ENCODE measurements at places on chromosomes 7 and 10.

- DNase-seq, result peak; percentile 96
Observed at GRCh38 chr10:96614515-96614914, 27.7 kb upstream of the TM9SF3 start.

- peak; percentile 70 for DNase-seq
Observed at GRCh38 chr10:59435707-59436106, 73.4 kb upstream of the FAM13C start.

DNA sequence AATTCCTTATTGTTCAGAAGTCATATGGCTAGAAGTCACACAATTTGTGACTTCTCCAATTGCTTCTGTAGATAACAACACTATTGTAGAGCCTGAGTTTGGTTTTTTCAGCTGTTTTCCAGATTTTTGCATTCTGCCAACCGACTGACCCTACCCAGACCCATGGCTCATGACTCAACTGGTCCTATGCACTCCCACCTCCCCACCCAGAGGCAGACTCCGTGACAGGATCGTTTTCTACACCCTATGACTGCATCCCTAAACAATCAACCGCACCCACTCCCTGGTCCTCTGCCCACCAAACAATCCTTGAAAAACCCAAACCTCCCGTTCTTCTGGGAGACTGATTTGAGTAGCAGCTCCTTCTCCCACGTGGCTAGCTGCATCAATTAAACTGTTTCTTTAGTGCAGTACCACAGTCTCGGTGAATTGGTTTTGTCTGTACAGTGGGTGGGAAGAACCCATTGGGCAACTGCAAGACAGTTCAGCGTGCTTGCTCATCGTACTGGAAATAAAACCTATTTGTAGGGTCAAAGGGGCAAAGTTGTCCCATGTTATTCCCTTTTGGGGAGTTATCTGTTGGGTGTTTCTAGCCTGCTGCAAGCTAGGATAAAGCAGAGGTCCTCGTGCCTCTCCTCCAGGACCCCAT lies 150.3 kb upstream of the FAM20C start:
- DNase-seq, result no peak

DNA sequence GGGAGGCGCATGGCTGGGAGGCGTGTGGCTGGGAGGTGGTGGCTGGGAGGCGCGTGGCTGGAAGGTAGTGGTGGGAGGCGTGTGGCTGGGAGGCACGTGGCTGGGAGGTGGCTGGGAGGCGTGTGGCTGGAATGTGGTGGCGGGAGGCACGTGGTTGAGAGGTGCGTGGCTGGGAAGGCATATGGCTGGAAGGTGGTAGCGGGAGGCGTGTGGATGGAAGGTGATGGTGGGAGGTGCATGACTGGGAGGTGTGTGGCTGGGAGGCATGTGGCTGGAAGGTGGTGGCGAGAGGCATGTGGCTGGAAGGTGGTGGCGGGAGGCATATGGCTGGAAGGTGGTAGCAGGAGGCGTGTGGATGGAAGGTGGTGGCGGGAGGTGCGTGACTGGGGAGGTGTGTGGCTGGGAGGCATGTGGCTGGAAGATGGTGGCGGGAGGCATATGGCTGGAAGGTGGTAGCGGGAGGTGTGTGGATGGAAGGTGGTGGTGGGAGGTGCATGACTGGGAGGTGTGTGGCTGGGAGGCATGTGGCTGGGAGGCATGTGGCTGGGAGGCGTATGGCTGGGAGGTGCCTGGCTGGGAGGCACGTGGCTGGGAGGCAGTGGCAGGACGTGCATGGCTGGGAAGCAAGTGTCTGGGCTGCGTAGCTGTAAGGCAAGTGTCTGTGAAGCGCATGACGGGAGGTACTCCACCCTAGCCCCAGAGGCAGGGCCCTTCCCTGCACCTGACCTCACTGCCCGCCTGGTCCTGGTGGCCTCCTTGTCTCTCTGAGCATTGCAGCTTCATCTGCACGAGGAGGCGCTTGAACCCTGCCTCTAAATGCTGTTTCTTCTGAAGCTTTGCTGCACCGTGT lies 35.1 kb downstream of the FOXK1 start:
- DNase-seq, result no peak

GRCh38 chr7:50304129-50304910 lies at the start of gene IKZF1:
Gene IKZF1, plus strand, starts transcription at chr7:50304716. Its CDS starts 14,346 bp downstream, at chr7:50319062.
- no peak for DNase-seq

GRCh38 chr7:156892081-156892800 lies 742 bp downstream of the LMBR1 start:
- DNase-seq, result peak; percentile 20

GRCh38 chr10:97701438-97702069 lies 12.0 kb upstream of the MARVELD1 start:
- peak; percentile 71 for DNase-seq

GRCh38 chr10:106570268-106570667 lies 594.2 kb downstream of the SORCS1 start:
- no peak for DNase-seq

DNA sequence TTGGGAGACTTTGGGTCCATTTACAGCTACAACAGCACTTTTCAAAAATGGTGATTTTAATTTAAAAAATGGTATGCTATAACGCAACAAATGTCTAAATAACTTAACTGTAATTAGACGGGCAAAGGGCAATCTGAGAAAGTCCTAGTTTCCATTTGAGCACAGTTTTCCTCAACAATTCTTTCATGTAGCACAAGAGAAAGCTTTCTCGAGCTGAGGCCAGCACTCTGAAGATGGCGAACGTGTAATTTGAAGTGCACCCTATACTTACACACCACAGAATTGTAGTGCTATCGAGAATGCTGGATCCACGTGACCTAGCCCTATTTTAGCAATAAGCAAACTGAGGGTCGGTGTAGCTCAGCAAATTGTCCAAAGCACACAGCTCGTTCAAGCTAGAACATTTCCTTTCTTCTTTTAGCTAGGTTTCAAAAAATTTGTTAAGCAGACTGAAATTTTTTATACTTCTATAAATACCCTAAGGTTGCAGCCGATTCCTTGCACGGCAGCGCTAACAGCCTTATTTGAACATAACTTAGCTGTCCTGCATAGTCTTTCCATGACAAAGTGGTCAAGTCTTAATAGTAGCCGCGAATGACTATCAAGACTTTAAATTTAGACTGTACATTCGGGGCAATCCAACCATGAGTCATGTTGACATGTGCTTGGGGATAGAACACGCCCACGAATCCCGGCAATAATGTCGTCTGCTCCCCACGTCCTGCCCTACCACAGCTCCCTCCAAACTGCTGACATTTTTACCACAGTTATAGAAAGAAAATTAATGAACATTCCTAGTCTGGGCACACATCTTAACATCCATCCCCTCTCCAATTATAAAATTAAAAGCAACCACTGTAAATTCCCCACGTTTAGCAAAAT lies 10.0 kb downstream of the KLF6 start:
- DNase-seq, result peak; percentile 93

DNA sequence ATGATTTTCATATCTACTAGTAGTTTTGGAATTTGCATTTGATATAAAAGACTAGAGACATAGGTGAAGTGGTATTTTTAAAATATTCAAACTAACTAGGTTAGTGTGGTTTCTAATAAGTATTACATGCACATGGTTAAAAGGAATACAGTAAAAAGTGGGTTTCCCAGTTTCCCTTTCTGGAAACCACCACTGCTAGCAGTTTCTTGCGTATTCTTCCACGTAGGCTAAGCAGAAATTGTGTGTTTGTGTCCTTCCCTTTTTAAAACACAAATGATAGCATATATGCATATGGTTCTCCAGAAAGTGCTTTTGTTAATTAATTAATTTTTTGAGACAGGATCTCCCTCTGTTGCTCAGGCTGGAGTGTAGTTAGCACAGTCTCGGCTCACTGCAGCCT lies 15.4 kb downstream of the NRF1 start:
- DNase-seq, result no peak

DNA sequence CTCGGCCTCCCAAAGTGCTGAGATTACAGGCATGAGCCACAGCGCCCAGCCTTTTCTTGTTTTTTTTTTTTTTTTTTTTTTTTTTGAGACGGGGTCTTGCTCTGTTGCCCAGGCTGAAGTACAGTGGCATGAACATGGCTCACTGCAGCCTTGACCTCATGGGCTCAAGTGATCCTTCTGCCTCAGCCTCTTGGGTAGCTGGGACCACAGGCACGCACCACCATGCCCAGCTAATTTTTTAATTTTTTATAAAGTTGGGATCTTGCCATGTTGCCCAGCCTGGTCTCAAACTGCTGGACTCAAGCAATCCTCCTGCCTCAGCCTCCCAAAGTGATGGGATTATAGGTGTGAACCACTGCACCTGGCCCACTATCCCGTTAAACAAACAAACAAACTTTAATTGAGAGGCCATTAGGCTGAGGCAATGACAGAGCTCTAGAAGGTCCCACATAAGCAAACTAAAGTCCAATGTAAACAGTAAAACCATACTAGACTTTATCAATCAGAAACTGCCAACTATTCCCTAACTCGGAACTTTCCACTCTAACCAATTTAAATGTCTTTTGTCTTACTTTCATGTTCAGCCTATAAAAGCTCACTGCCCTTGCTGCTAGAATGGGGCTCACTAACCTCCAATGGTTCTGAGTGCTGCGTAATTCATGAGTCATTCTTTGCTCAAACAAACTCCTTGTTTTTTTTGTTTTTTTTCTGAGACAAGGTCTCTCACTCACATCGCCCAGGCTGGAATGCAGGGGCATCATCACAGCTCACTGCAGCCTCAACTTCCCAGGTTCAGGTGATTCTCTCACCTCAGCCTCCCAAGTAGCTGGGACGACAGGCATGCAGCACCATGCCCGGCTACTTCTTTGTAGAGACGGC lies 1.9 kb downstream of the DHX32 start:
- DNase-seq, result peak; percentile 78

DNA sequence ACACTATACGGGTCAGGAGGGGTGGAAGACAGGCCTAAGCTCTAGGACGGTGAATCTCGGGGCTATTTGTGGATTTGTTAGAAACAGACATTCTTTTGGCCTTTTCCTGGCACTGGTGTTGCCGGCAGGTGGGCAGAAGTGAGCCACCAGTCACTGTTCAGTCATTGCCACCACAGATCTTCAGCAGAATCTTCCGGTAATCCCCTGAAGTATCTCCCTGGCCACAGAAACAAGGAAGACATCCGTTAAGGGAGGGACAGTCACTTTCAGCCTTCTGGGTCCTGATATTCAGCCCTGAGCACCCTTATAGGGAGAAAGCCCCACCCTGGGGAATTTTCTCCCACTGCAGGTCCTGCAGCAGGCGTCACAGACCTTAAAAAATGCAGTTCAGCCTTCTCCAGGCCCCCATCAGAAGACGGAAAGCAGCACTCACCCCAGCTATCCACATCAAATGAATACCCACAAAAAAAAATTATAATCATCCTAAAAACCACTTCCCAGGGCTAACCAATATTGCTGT lies 23.2 kb downstream of the PLAC9 start:
- DNase-seq, result no peak

DNA sequence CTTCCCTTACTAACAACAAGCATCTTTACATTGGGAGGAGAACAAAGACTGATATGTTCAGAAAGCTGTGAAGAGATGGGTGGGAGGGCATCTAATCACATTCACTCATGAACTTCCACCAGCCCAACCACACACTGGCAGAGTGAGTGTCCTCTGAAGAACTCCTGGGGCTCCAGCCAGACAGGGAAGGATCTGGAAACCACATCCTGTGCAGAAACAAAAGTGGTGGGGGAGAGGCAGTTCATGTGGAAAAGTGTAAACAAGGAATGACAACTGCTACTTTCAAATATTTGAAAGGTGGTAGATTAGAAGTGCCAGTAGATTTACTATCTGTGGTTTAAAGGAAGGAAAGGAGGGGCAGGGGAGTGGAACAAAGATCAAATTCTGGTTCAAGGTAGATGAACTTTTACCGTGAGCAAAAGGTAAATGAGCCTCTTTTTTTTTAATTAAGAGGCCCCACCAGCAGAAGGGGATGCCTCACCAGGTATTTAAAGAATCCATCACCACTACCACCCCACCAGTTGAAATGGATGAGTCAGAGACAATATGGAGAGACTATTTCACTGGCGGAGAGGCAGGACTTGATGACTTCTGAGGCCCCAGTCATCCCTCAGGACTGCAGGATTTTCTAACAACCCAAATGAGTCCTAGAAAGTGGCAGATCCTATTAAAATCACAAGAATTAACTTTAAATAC lies 34.5 kb downstream of the GOT1 start:
- DNase-seq, result peak; percentile 91

DNA sequence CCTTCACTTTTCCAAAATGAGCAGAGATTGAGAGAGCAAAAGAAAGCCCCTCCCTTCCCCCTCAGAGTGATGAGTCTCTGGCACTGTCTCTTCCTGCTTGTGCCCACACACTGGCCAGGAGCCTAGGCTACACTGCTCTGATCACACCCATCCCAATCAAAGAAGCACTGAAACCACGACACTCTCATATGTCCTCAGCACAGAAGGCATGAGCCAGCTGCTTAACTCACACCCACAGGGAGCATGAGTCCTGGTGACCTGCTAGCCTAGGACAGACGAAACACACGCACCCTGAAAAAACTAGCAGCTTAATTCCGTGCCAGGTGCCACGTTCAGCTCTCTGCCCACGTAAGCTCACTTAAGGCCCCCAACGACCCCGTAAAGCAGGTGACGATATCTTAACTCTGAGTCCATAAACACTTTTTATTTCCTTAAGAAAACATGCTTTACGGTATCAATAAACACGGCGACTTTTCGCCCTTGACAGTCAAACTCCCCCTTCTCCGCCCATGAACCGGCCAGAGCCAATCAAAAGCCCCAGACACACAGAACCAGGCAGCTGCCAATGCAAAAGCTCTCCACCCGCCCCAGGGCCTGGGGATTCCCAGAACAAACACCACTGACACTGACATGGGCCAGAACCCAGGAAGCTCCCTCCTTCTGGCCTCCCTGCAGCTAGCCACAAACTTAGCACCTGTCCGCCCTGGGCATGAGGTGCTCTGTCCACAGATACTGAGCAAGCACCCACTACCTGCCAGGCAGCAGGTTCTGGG lies 69.0 kb downstream of the TNRC18 start:
- no peak for DNase-seq

GRCh38 chr7:96685353-96685752 lies 24.3 kb downstream of the SEM1 start:
- no peak for DNase-seq

DNA sequence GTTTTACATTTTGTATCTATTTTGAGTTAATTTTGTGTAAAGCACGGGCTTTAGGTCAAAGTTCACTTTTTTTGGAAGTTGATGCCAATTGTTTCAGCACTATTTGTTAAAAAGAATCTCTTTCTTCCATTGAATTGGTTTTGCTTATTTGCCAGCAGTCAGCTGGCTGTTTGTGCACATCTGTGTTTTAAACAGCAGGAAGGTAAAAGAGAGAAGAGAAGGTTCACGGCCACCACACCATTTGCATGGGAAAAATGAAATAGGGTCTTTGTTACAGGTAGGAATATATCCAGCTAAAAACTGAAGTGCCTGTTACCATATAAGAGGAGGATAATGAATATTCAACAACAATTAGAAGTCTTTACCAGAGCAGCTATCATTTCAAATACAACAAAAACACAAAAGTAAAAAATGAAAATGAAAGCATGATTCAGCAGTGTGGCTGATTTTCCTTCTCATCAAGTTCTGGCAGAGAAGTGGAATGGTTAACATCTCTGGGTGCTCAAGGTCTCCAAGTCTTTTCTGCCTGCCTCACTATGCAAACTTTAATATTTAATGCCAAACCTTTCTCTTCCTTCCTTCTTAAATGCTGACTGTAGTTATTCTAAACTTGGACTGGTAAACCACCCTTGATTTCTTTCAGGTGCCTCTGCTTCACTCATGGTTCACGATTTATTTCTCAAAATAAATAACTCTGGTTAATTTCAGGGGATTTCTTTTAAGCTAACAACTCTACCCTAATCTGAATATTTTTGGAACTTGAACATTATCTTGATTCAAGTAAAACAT lies 841.5 kb downstream of the GRM8 start:
- no peak for DNase-seq
